ENCODE measurements at places on chromosomes 7 and 10.

DNA sequence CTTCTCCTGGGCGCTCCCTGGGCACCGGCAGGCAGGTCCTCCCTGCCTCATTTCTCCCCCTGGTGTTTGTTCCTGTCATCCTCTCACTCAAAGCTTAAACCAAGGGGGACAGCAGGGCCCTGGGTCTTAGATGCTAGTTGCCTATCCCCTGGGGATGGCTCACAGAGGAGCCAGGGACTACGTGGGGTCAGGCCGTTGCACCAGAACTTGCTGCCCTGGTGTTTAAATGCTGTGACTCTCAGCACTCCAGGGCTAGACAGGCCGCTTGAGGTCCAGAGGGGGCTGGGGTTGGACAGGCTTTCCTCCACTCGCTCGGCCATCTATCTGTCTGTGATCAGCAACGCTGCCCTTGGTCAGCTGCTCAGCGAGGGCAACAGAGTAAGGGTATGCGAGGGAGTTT, 340.3 kb downstream of the CXCL12 start:
- no peak for DNase-seq

DNA sequence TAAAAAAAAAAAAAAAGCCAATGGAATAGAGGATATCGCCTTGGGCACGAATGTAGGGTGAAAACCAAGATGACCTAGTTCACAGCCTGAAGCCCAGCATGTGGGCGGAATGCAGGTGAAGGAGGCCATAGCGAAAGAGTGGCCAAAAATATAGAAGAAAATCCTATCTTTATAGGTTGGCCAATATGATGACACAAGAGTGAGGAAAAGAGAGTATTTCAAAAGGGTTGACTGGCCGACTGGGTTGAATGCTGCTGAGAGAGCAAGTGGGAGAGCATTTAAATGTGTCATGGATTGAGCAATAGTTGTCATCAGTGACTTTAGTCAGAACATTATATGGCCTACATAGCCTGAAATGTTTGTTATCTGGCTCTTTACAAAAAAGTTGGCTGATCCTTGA, 17.2 kb upstream of the GLI3 start:
- DNase-seq: no peak

GRCh38 chr10:727162-727790, 37.8 kb upstream of the DIP2C start:
- no peak for DNase-seq

- DNase-seq: no peak
Measured at GRCh38 chr7:78747592-78747991, 705.9 kb downstream of the MAGI2 start.

- no peak for DNase-seq
Measured at GRCh38 chr7:158885624-158886023, 29.3 kb downstream of the DYNC2I1 start.

DNA sequence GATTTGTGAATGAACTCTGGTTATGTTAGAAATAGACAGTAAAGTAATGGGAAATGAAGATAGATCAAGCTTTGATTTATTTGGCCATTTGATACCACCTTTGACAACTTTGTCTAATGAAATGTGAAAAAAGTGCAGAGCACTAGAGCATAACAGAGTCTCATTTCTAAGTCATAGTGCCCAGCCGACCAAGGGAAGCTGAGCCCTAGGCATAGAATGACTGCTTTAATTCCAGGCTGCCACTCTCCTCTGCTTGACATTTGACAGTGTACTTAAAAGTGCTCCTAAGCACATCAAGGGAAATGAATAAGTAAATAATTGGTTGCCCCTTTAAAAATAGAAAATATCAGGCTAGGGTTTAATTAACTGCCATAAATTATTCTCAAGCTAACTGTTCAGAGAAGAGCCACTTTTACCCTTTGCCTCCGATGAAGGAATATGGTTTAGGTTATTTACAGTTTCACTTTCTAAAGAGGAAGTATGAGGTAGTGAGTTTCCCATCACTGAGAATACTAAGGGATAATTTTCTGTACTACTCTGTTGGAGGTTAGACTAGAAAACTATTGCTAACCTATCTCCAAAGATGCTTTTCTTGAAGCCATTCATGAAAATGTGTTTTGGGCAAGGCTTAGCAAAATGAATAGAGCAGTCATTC, 591.6 kb downstream of the REEP3 start:
- no peak for DNase-seq

- DNase-seq: no peak
Measured at GRCh38 chr10:51935341-51935740, 235.9 kb upstream of the CSTF2T start.

GRCh38 chr7:66946545-66946944, 25.5 kb downstream of the TMEM248 start:
- no peak for DNase-seq

GRCh38 chr10:23037561-23037960, 57.8 kb upstream of the MSRB2 start:
- no peak for DNase-seq

DNA sequence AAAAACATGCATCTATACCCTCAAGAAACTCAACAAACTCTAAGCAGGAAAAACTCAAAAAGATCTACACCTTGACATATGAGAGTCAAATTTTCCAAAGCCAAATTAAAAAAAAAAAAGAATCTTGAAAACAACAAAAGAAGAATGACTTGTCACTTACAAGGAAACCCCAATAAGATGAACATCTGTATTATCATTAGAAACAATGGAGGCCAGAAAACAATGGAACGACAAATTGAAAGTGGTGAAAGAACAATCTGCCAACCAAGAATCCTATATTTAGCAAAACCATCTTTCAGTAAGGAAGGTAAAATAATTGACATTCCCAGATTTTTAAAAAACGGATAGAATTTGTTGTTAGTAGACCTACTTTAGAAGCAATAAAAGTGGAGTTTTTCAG, 516.8 kb downstream of the ACTR3B start:
- no peak for DNase-seq

DNA sequence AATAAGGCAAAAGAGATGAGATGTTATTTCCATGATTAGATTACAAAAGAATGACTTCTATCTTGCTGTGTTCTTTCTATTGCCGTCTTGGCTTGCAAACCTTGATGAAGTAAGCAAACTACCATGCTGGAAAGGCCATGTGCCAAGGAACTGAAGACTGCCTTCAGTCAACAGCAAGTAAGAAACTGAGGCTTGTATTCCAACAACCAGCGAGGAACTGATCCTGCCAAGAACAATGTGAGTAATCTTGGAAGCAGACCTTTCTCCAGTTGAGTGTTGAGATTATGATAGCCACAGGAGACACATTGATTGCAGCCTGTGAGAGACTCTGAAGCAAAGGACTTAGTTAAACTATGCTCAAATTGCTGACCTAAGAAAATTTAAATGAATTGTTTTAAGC, 164.6 kb upstream of the GRM3 start:
- DNase-seq: no peak
